ENCODE measurements at places on chromosomes 1 and 21. TPM values are rescaled to one million over a fixed set of nuclear protein-coding genes. Genes with fewer than 3 reads are reported as not detected.

GRCh38 chr21:14736672-14737071 is 190.6 kb upstream of the SAMSN1 start:
- DNase-seq: no peak

DNA sequence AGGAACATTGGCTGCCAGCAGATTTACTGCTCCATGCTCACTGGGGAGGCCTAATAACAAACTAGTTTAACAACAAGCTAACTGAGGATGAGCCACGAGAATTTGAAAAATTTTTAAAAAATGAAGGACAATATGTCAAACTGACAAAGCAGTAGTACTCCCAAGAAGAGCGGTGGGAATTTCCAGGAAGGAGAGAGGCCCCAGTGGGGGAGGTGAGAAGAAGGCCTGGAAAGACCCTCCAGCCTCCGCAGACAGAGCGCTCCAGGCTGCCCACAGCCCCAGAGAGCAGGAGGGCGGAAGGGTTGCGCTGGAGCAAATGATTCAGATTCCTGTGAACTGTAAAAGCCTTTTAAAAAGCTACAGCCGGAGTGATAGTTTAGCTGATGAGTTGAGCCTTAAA is 78.5 kb downstream of the SIPA1L2 start:
- DNase-seq: no peak

DNA sequence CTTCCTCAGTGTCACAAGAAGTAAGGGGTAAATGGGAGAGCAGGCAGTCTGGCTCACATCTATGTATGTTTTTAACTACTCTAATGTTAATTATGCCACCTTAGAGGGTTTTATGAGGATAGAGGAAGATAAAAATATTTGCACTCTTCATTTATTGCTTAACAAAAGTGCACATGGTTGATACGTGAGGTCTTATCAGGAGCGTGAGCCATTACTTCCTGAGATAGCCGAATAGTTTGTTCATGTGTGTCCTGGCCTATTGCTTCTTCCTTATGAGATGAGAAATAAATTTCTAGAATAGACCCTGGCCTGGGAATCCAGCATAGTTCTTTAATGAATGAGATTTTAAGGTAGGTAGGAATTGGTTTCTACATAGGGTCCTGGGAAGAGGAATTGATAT is 471.1 kb upstream of the B3GALT2 start:
- no peak for DNase-seq

MIER1 gene
- 60.1 TPM for total RNA-seq

DRAXIN gene
- total RNA-seq: 0.12 TPM

LCE2B gene
- not detected for total RNA-seq

- DNase-seq: no peak
Measured at GRCh38 chr1:240528591-240528990, 83.4 kb downstream of the GREM2 start.

DNA sequence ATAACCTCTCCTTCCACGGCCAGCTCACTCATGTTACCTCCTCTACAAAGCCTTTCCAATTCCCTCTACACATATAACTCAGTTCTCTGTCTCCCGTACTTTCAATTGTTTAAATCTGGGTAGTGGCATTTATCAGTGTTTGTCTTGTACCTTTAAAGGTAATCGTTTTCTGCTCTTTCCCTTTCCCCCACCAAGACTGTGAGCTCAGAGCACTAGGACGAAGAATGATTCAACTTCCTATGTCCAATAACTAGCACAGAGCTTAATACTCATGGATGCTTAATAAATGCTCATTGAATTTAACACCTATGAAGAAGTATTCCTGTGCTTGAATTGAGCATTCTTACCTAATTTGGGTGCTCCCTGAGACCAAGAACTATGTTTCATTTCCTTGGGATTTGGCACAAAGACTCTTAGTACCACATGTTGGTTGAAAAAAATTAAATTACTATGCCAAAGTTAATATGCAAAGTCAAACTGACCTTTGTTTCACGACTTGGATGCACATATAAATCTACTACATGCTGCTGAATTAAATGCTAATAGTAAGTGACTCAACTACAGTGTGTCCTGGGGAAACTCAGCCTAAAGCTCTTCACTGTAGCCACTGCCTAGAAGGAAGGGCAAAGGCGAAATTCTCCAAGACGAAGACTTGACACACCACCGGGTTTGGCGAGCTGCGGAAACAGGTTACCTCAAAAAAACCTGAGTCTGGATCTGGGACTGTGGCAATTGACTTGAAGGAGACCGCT is 30.6 kb upstream of the C1orf185 start:
- no peak for DNase-seq

SDE2 gene
- 21.5 TPM for total RNA-seq

DNA sequence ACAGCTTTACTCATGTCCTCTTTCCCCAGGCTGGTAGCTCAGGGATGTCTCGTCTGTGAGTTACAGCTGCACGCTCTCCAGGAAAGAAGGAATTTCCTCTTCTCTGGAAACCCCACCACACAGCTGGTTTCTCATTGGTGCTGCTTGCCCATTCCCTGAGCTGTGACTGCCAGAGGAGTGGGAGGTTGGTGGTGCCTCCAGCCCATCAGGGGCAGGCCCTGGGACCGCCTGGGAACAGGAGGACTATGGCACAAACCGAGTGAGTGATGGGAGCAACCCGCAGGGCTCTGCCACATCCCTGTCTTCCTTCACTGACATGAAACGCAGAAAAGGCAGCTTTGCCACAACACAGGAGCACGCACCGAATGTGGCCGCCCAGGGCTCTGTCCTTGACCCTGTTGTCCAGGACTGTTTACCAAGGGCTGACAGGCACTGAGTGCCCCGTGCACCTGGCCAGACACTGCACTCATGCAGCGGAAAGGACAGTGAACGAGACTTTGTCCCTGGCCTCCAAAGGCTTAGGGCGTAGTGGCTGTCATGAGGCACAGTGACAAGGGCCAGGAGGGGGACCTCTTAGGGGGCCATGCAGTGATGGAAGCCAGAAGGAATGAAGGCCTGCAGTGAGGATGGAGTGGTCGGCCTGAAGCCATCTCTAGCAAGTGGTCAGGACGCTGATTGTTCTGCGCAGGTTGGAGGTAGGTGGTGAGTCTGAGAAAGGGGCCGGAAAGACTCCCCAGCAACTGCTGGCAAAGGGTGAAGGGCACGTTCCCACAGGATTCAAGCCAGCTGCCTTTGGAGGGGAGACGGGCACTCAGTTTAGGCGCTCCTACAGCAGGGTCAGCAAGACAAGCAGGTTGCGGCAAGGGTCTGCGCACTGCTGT is 1.7 kb upstream of the CCNL2 start:
- no peak for DNase-seq

DNA sequence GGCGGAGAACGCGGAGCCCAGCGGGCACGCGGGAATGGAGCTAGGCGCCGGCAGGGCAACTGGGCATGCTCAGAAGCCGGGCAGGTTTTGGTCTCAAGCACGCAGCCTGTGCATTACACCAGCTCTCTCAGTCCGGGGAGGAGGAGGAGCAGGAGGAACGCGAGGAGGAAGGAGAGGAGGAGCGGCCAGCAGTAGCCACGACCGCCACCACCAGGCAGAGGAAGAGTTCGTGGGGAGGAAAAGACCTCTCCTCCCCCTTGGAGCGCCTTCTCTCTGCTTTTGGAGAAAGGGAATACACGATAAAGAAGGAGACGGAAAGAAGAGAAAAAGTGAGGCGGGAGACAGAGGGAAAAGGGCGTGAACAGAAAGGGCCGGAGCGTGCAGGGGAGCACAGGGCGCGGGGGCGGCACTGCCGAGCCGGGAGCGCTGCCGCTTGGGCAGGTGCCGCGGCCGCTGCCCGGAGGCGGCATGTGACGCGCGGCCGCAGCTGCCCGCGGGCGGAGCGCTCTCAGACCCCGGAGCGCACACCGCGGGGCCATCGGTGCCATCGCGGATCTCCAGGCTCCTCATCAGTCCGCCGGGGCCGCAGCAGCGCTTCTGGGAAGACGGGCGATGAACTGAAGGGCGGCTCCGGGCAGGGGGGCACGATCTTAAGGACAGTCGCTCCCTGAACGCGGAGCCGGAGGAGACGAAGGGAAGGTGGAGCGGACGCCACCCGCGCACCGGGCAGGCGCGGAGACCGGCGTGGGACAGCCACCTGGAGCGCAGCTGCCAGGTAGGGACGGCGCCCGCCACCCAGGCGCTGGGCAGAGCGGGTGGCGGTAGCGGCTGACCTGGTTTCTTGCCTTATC is at the start of gene CHRM3:
CHRM3 (plus strand) TSS at position 116 of the 851 bp plus-strand sequence. CDS start 520,884 bp downstream, outside the sequence.
- peak; percentile 9 for DNase-seq

C1orf210 gene
- not detected for total RNA-seq

GRCh38 chr1:119141020-119141424 is 569 bp upstream of the WARS2 start:
- peak; percentile 47 for DNase-seq

DNA sequence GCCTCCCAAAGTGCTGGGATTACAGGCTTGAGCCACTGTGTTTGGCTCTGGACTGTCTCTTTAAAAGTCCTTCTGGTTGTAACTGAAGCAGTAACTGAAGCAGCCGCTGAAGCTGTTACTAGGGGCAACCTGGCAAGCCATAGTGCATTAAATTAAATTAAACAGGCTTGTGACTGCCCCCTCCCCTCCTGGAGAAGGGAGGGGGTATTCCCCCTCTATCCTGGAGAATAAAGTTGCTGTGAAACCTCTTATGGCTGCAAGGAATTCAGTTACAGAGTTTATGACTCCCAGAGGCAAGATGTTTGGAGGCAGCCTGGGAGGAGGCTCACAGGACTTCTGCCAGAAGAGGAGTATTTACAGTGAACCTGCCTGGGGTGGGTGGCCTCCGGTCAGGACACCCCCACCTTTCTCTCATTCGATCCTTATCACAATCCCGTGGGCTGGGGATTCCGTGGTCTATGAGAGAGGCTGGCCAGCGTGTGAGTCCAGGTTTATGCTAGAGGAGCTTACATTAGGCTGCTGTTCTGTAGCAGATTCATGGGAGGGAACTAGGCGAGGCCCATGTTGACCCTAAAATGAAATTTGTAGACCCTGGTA is 8.3 kb downstream of the TTC22 start:
- DNase-seq: no peak

- DNase-seq: no peak
Measured at GRCh38 chr1:37825506-37825905, 17.5 kb upstream of the YRDC start.

DNA sequence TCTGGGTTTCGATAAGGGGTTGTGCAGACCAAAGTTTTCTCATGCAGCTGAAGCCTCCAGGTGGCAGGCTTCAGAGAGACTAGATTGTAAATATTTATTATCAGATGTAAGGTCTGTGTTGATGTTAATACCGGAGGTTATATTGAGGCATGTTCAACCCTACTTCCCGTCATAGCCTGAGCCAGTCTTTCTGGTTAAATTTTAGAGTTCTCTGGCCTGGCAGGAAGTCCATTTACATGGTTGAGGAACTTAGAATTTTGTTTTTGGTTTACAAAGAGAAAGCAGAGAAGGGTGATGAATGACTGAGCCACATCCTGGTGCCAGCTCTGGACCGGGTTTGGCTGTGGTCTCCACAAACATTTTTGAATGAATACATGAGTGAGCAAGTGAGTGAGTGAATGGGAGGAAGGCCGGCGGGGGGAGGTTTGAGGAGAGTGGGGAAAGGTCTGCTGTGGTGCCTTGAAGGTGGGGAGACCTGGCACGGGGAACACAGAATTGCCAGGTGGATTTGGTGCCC is 218.5 kb downstream of the DISC1 start:
- DNase-seq: no peak

FOXO6 gene
- total RNA-seq: 0.21 TPM

DNA sequence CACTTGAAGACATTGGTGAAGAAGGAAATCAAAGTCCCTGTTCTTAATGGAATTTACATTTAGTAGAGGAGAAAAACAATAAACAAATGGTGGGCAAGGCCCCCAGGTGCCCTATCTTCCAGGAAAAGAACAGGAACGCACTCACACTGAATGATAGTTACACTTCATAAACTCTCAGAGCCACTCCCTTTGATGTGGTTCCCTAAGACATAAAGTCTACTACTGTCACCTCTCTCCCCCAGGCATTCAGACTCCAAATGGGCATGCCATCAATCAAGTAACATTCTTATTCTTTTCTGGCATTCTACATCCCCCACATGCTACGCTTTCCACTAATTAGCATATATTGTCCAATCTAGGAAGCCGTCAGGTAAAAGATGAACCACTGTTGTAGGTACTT is 36.6 kb upstream of the PIGC start:
- DNase-seq: no peak

DNA sequence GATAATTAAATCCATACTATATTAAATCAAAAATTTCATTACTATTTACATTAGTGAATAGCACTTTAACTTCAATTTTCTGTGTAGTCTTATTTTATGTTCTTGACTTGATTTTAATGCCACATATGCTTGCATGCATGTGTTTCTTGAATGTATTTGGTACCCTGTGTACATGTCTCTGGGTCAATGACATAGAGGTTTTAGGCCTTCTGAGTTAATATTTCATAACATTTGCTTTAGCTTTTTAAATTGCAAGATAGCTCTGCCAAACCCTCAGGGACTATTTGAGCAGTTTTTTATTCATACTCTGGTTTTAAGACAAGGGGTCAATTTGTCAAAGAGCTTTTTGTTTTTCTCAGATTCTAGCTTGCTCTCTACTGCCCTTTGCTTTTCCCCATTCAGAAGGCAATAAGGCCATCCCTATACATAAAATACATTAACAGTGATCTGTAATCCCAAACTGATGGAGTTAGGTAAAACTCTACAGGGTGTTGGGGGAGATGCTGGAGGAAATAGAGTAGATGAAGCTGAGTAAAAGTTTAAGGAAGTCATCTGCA is 5.0 kb downstream of the MLLT11 start:
- no peak for DNase-seq

LGR6 gene
- total RNA-seq: 0.22 TPM

DNA sequence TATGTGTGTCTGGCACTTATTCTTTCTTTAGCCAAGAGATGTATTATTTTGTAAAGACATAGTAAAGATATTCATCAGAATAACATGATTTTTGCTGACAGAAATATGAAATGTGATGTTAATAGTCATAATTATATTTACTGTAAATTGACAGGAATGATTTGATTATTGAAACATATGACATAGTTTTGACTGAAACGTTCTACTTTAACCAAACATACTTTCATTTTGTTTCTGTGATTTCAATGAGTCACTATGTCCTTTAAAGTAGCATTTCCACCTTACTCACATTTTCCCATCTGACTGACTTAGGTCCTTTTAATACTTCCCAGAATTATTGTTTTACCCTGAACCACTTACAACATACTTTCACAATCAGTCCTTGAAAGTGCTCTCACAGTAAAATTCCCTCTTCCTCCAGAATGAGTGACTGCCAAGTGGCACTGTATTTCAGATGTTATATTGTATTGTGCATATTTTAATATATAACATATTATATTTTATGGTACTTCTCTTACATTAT is 437.9 kb downstream of the NCAM2 start:
- DNase-seq: no peak

Measured in activated T-cell treated with anti-CD3 and anti-CD28 coated beads, Interleukin-2, amount 50 U/mL, for 72 hours (primary cell).